ENCODE measurements at places on chromosomes 13 and 19. TPM values are rescaled to one million over a fixed set of nuclear protein-coding genes. Genes with fewer than 3 reads are reported as not detected.

Gene VSTM2B
- total RNA-seq = not detected

Gene SLC27A1
- 5.5 TPM for total RNA-seq

Gene NLRP5
- not detected for total RNA-seq

Gene CYSLTR2
- not detected for total RNA-seq

Gene FNDC3A
- 17.7 TPM for total RNA-seq

Gene PLVAP
- 23.7 TPM for total RNA-seq

Gene CYP2S1
- total RNA-seq = 85.3 TPM

Gene ZNF566
- total RNA-seq = 8.5 TPM

Gene KLK3
- 134 TPM for total RNA-seq

Gene CGB1
- total RNA-seq = not detected

Gene DDX39A
- total RNA-seq = 298 TPM

Gene DLL3
- not detected for total RNA-seq

Gene CAPN12
- 6.4 TPM for total RNA-seq

Gene SYNE4
- total RNA-seq = 1.3 TPM

Gene ICAM5
- total RNA-seq = 0.45 TPM

Gene CLC
- total RNA-seq = not detected

Gene SGCG
- total RNA-seq = not detected

Gene IGSF23
- total RNA-seq = not detected

Gene YJEFN3
- 0.92 TPM for total RNA-seq

Gene ZNF677
- 35.6 TPM for total RNA-seq

Gene ZNF432
- total RNA-seq = 19.8 TPM

Gene SLC7A10
- total RNA-seq = not detected

Gene PRRG2
- total RNA-seq = not detected

Gene TLE2
- 47.2 TPM for total RNA-seq

Gene GSX1
- total RNA-seq = not detected

Gene DOCK6
- 78.1 TPM for total RNA-seq

Gene CFD
- total RNA-seq = 102 TPM

Gene ERCC5
- total RNA-seq = 42.9 TPM

Gene ZNF555
- total RNA-seq = 1.2 TPM

Gene CGB8
- total RNA-seq = not detected

Gene FAM216B
- not detected for total RNA-seq

Gene LSM14A
- 227 TPM for total RNA-seq

Gene NLRP7
- not detected for total RNA-seq

Gene TLE6
- 2.8 TPM for total RNA-seq

Measured in stomach (tissue), 19 donors.